Hematopoietic multipotent progenitor cell treated with erythropoietin and hydrocortisone succinate and interleukin-3 and kit ligand, for 17 days (in vitro differentiated cells): ENCODE measurements at places on chromosomes 7 and 10.

DNA sequence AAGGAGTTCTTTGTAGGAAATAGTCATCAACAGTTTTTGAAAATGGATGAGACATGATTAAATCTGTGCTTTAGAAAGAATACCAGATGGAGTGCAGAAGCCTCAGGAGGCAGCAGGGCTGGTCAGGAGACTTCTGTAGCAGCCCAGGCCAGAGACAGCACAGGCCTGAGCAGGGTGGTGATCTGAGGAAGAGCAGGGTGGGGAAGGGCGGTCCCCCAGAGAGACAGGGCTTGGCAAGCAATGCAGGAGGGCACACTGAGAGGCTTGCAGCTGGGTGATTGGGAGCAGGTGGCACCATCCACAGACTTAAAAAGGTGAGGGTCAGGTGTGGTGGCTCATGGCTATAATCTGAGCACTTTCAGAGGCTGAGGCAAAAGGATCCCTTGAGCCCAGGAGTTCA lies 4.3 kb upstream of the SMKR1 start:
- DNase-seq = no peak

GRCh38 chr7:150404805-150405583 lies 25.9 kb downstream of the ZNF775 start:
- peak; percentile 85 for DNase-seq

- DNase-seq = no peak
Observed at GRCh38 chr7:121530227-121531174, 134.4 kb upstream of the FAM3C start.

DNA sequence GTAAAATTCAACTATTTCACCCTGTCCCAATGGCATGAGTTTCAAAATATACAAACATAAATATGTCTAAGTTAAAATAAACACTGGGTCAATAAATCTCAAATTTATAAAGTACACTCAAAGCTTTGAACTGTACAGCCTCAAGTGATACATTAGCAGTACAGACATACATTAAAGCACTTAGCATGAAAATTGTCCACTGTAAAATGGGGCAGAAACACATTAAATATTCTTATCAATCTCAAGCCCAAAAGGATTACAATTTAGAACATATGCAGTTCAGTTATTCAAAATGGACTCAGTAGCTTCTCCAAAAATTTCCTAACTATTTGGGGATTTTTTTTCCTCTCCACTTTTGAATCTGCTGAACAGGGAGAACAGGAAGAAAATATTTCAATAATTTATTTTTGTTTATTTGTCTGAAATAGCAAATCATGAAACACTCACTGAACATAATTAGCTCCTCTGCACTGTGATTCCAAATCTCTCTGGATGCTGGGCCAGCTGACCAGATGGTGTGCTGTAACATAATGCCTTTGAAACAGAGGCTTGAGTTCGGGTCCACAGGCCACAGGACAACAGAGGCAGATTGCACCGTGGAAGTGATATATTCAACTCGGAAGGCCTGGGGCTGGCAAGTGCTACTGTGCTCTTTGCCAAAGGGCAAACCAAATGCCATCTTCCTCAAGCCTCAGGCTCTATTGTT lies 248.9 kb upstream of the LRRN3 start:
- DNase-seq = no peak

DNA sequence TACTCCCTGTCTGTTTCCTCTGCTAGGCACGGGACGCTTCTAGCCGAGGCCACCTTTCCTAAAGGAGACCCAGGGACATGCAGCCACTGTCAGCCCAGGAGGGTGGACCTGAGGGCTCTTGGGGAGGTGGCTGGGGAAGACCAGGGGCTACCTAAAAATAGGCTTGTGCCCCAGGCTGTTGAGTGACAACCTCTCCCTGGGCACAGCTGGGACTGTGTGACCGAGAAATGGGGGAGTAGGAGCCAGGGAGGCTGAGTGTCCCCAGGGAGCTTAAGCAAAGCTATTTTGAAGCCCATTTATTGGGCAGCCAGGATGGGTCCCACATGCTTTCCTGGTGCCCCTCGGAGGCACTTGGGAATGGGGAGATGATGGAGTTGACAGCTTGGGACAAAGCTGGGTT lies 63.8 kb downstream of the CALML3 start:
- DNase-seq = no peak

- DNase-seq = no peak
Observed at GRCh38 chr10:31413325-31413724, 94.3 kb downstream of the ZEB1 start.

- DNase-seq = no peak
Observed at GRCh38 chr7:2181077-2181854, 51.5 kb downstream of the MAD1L1 start.

DNA sequence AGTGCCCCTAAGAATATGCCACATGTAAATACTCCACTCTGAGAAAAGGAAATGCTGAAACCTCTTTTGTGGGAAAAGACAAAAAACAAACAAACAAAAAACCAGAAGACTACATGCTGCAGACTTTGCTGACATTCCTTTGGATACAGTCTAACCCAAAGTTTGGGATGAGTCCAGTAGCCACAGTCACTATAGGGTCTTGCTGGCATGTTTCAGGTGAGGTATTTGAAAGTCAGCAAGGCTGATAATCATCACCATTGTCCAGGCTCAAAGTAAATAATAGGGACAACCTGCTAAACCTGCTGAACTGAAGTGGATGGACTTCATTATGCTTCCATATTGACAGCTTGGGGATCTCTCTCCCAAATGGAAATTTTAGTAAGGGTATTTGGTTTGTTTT lies 1087.0 kb upstream of the LRRTM3 start:
- no peak for DNase-seq

GRCh38 chr7:128099204-128099671 lies 68.0 kb upstream of the LRRC4 start:
- no peak for DNase-seq

DNA sequence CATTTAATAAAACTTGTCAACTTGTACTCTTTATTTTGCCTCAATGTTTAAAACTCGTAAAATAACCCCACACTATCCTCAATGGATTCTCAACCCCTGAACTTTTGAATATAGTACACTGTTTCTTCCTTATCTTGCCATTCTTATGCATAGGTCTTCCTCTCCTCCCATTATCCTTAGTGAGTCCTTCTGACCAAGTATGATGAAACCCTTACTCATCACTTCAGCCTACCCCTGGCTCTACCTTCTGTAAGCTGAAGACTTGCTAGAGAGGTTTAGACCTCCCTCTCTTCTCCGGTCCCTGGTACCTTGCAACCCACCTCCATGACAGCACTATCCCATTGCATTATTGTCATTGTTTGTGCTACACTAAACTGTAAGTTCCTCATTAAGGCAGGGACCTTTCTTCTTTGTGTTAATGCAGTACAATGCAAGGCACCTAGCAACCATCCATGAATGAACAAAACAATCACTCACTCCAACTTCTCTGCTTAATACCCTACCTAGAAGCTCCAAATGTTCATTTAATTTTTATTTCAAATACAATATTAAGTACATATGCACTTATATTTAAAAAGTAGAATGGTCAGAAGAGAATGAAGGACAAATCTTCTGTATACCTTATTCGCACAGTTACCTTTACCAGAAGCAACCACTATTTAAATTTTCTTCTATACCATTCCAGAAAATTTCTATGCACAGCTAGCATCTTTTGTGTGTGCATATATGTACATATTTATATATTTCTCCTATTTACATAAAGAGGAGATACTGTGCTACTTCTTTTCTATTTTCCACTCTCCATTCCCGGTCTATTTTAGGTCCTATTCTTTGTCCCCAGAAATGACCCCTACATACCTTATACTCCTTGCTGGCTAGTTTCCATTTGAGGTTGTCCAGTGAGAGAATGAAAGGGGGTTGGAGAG lies 77.5 kb downstream of the SLC16A9 start:
- DNase-seq = no peak
